G401 (cell line): ENCODE measurements at places on chromosomes 6 and 20. TPM values are rescaled to one million over a fixed set of nuclear protein-coding genes. Genes with fewer than 3 reads are reported as not detected.

GRCh38 chr6:107982486-107982885 is 24.5 kb upstream of the SEC63 start:
- DNase-seq = no peak

DNA sequence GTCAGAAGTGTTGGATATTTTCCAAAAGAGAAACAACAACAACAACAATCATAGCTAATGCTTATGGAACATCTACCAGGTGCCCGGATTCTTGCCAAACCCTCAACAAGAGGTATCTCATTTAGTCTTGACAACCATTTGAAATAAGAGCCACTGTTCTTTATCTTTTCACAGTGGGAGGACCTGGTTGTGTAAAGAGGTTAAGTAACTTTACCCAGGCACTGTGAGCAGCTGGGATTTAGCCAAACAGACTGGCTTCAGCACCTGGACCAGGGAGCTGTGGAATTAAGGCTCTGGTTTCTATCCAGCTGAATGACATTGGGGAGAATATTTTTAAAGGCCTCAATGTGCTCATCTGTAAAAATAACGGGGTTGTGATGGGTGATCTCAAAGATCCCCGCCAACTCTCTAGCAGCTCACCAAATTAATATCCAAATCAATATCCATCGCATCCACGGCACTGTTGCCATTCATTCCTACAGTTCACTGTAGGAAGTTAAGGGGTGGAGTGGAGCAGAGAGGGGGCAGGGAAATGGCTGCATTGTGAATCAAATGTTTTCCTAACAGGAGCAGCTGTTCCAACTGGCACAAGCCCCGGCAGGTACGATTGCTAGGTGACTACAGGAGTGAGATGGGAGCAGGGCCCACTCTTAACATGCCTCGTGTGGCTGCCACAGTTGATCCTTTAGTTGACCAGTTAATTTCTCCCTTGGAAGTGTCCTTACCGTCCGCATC is 61.8 kb downstream of the GCNT2 start:
- DNase-seq = peak; percentile 66

DNA sequence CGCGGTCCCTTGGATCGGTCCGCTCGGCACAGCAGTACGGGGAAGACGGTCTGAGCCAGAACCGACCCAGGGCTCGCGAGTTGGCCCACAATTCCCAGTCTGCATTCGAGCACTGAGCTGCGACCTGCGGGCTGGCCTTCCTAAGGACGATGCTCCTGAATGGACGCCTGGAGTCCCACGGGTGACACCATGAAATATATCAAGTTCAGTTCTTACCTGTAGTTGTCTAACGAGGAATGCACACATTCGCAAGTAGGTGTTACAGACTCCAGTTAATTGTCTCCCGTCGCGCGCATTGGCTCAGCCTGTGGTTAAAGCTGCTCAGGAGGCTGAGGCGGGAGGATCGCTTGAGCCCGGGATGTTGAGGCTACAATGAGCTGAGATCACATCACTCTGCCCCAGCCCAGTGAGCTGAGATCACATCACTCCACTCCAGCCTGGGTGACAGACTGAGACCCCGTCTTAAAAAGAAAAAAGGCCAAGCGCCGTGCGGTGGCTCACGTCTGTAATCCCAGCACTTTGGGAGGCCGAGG is 802 bp downstream of the PEX7 start:
- DNase-seq = no peak

DNA sequence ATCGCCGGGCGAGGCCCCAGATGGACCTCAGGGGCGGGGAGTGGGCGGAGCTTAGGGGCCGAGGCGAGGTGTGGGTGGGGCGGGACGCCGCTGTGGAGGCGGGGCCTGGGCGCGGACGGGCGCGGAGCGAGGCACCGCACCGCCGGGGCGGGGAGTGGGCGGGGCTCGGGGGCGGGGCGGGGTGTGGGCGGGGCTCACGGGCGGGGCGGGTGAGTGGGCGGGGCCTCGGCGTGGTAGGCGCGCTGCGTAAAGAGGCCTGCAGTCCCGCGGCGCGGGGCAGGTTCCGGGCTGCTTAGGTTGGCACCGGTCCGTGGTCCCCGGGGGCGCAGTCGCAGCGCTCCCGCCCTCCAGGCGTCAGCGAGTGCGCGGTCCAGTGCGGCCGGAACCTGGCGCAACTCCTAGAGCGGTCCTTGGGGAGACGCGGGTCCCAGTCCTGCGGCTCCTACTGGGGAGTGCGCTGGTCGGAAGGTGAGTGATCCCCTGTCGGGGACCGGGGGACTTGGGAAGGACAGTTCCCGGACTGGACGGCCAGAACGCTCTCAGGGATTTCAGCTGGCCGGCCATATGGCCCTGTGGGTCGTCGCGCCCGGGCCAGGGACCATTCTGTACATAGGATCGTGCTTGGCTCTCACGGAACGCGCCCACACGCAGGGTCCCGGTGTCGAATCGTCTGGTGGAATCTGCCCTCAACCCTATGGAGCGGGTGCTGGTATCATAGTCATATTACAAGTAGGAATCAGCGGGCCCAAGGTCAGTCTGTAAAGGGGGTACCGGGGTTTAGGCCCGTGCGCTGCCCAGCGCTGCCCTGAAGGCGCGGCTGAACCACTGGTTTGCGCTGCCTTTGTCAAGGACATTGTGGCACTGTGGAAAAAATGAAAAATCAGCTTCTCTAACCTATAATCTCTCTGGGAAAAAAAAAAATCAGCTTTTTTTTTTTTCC is at the start of gene NQO2:
Gene NQO2 (plus strand): TSS at position 277 of the 940 bp plus-strand sequence. CDS start 6,659 bp downstream, outside the sequence.
- peak; percentile 93 for DNase-seq

TPD52L1 gene
- 248 and 276 TPM in 2 replicates for total RNA-seq

DNA sequence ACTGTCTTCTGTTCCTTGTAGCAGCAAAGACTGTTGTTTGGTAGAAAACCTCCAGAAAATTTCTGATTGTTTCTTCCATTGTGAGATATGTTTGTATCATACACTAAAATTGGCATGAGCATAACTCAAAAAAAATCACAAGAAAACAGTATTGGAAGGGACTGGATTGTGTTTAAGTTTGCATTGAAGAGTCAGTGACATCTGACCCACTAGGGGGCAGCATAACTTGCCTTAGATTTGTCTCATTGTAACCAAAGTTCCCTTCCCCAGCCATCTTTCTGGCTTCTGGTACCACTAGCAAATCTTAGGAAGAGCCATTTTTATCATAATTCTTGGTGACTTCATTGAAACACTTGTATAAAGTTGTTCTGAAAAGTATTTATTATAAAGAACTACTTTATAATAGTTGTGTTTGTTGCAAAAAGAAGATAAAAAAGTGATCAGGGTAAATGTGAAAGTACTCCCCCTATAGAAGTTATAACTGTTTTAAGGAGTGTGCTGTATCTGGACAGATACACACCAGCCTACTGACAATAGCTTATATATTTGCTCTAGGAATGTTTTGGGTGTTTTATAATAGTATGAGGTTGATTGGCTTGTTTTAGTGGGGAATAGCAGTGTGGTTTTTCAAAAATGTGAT is 7.7 kb downstream of the CSTF1 start:
- peak; percentile 41 for DNase-seq

DNA sequence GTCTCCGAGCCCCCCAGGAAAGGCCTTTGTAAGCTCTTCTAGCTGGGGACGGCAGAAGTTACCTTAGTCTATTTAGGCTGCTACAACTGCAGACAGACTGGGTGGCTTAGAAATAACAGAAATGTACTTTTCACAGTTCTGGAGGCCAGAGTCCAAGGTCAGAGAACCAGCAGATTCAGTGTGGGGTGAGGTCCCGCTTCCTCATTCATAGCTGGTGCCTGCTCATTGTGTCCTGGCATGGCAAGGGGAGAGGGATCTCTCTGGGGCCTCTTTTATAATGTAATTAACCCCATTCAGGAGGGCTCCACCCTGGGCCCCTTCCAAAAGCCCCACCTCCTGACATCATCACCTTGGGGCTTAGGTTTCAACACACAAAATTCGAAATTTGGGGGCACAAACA is 315.1 kb downstream of the CDH4 start:
- DNase-seq = no peak
